ENCODE measurements at places on chromosomes 5 and 9.

GRCh38 chr5:116395631-116396203 lies 178.9 kb downstream of the SEMA6A start:
- no peak for DNase-seq

- peak; percentile 93 for DNase-seq
These were observed 452.0 kb upstream of the ZNF608 start for GRCh38 chr5:125198270-125198974.

GRCh38 chr9:92728831-92729734 lies 35.5 kb downstream of the BICD2 start:
- DNase-seq, result no peak

- no peak for DNase-seq
These were observed at the start of gene CKMT2 for GRCh38 chr5:81233080-81233634. Gene CKMT2, plus strand, starts transcription at chr5:81233322. Its CDS starts 17,811 bp downstream, at chr5:81251133.

DNA sequence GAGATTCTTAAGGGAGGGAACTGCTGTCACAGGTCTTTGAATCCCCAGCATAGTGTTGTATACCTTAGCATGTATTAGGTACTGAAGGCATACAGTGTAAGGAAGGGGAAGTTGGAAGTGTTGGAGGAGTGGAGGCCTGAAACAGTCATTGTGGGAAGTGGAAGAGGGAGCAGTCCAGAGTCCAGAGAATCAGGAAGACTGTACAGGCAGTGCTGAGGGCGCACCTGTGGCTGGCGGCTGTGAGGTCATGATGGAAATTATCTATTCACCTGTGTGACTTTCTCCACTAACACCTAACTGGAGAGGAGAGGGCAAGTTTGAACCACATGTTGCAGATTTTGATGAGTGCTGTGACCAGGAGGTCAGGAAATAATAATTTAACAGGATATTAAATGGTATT lies 119.7 kb upstream of the NIPBL start:
- no peak for DNase-seq

GRCh38 chr5:76401801-76402250 lies 1.3 kb upstream of the IQGAP2 start:
- no peak for DNase-seq

DNA sequence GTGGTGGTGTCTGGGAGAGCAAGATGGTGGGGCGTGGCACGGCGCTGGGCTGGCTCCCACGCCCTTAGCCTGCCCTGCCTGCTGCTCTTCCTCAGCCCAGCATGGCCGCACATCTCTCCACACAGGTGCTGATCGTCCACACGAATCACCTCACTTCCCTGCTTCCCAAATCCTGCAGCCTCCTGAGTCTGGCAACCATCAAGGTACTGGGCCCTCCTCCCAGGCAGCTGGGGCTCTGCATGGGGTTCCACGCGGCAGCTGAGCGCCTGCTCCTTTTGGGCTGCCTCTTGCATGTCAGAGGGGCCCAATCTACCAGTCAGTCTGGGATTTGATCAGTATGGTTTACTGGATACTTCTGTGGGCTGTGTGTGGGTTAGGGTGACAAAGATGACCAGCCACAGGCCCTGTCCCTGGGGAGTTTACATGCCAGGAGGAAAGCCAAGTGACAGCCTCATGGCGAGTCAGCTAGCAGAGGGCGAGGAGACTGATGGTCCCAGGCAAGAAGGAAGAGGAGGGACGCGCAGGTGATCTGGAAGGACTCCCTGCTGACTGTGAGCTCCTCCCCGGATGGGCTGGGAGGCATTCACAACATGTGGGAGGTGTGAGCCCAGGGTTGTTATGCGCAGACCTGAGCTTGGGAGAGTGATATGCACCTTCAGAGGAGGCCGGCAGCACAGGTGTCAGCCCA lies 6.0 kb downstream of the LRSAM1 start:
- DNase-seq, result no peak

- DNase-seq, result no peak
These were observed 19.2 kb downstream of the TIGD6 start for GRCh38 chr5:149981206-149981605.

DNA sequence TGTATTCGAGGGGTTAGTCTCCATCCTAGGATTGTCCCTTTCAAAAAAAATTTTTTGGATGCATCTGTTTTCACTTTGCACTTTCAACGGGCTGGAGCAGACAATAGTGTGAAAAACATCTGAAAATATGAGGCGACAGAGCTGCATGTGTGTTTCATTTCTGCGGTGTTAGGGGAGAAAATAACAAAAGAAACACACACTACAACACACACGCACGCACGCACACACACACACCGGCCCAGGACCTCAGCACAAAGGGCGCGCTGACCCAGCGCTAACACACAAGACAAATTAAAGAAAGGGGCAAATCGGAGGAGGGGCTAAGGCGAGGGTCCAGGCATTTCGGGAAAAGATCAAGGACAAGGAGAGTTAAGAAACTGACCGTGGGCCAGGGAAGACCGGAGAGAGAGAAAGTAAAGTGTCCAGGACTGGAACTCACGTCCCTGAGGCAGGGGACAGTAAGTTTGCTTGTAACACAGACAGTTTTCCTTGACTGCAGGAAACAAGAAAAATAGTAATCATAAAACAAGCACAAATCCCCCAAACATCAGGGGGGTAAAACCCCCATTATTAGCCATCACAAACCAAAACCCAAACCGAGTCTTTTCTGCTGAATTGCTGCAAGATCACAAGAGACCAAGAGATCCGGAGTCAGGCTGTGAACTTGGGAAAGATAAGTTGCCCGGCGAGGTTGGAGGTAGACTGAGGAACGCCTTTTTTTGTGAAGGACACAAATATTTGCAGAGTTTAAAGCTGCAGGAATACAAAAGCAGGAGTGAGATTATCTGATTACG lies 302.1 kb downstream of the PARP8 start:
- DNase-seq, result no peak

GRCh38 chr5:52956915-52957747 lies 32.0 kb upstream of the ITGA2 start:
- DNase-seq, result no peak

DNA sequence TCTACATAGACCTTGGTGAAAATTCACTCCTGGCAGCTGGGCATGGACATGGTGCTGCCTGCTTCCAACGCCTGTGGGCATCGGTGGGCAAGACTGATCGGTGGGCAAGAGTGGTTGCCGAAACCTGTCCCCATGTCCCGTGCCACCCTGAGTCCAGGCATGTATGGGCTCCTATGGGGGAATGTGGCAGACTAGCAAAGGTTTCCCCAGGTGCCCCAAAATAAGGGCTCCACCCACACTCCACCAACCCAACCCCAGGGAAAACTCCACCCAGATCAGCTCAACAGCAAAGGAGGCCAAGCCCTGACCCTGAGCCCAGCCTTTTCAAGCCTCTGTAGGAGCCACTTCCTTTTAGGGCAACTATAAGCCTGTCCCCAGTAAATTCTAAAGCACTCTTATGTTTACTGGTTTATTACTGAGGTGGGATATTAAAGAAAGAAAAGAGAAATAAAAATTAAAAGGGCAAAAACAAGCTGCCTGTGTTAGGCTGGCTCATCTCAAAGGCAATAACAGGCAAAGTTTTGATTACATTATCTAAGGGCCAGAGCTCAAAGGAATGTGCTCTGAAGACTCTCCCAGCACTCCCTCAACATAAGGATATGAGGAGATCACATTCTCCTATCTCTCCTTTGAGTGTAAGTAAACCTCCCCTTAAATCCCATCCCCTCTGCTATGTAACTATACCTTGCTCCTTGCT lies 8.9 kb upstream of the SPATA31E1 start:
- DNase-seq, result no peak

- DNase-seq, result no peak
These were observed 223.5 kb downstream of the GRIA1 start for GRCh38 chr5:153713943-153714342.

GRCh38 chr5:154112255-154112654 lies 73.5 kb downstream of the MFAP3 start:
- DNase-seq, result no peak

DNA sequence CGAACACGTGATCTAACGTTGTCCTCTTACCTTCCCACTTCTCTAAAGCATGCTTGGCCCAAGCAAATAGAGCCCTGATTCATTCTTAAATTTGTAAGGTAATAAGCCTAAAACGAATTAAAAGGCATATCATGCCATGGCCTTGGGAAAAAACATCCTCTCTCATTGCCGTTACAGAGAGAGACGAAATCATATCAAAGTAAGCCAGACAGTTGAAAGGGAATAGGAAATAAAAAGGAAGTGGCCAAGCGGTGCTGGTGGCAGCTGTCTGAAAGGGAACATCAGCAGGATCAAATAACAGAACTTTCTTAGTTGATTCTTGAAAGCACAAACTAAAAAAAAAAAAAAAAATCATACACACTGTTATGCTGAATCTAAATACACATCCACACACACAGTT lies 49.1 kb upstream of the CDH6 start:
- no peak for DNase-seq

DNA sequence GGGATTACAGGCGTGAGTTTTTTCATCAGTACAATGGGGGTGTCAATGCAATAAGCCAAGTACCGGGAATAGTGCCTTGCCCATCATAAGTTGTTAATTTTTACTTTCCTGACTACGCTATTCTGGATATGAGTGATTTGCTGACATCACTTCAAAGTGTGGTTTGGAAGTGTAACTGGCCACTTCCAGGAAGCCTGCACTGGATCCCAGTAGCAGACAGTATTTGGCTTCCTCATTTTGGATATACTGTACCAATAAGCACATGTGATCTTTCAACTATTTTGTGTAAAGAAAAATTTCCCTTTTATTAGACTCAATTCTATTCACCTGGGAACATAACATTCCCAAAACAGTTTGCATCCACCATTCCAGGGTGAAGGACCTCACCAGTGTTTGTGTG lies 417.7 kb upstream of the KLF4 start:
- no peak for DNase-seq

DNA sequence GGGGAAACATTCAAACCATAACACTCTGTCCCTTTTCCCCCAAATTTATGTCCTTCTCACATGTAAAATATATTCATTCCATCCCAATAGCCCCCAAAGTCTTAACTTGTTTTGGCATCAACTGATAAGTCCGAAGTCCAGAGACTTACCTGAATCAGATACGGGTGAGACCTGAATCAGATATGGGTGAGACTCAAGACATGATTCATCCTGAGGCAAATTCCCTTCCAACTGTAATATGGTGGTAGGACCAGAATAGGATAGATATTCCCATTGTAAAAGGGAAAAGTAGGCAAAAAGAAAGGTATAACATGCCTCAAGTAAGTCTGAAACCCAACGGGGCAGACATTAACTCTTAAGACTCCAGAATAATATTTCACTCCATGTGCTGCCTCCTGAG lies 115.6 kb upstream of the CKMT2 start:
- no peak for DNase-seq

- DNase-seq, result no peak
These were observed 1.7 kb upstream of the PTGER4 start for GRCh38 chr5:40678026-40678425.

GRCh38 chr9:110282739-110283081 lies 26.4 kb upstream of the TXN start:
- no peak for DNase-seq

DNA sequence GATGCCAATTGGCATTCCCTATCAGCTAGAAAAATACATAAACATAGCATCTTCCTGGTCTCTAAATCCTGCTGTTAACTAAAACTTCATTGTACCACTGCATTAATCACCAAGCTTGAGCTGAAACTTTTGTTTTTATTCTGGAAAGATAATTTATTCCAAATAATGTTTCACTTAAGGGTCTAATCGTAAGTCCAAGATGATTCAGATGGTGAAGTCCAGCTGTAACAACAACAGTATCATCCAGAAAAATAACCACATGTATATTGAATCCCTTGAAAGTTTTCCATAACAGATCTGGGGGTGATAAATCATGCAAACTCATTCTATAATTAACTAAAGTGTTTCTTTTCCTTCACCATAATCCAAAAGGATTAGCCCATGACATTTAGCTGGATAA lies 23.9 kb downstream of the RORB start:
- DNase-seq, result no peak

GRCh38 chr9:79573412-79573923 lies 1.7 kb downstream of the TLE4 start:
- DNase-seq, result no peak

DNA sequence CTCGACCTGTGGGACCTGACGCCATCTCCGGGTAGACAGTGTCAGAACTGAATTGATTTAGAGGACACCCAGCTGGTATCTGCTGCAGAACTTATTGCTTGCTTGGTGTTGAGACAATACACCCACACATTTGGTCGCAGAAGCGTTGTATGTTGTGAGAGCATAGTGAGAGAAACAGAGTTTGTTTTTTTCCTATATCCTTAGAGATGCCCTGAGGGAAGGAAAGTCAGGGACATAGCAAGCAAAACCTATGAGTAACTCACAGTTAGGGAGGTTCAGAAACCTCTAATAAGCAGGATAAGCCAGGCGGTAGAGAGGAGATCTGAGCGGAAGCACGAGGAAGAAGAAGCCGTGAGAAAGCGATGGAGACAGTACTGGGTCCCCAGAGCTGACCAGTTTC lies 59.8 kb downstream of the PTCD2 start:
- no peak for DNase-seq

DNA sequence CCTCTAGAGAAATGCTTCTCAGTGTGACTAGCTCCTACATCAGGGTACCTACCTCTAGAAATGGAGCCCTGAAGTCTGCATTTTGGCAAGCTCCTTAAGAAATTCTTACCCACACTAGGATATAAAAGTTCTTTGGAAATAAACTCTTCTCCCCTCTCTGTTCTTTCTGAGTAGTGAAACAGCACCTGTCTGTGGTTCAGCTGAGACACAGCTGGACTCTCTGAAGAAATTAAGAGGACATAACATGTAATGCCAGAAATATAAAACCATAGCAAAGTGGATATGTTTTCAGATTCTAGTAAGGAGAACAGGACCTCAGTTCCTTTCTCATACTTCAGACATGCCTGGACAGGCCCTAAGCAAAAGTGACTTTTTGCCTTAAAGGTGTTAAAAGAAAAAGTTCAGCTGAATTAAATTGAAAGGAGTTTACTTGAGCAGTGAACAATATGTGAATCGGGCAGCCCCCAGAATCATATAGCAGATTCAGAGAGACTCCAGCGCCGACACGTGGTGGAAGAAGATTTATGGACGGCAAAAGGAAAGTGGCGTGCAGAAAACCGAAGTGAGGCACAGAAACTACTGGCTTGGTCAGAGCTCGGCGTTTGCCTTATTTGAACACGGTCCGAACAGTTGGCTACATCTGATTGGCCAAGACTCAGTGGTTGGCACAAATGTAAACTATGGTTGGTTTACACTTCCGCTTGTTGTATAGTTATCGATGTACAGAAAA lies 64.5 kb downstream of the PRKACG start:
- no peak for DNase-seq

DNA sequence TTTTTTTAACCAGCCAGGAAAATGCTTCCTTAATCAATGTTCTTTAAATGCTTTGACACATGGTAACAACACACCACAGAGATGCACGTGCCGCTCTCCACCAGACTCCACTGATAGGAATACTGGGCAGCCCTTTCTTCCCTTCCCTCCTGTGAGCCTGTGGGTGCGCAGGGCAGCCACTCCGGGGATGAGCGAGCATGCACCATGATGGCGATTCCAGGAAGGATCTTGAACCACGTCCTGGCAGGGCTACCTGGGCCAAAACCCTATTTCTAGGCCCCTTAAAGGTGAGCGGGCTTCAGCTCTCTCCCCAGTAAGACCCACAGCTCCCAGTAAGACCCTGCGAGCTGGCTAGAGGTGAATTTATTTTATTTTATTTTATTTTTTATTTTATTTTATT lies 128.2 kb downstream of the MVB12B start:
- no peak for DNase-seq

Data from NCI-H187 (cell line).